Motor neuron (in vitro differentiated cells): ENCODE measurements at places on chromosomes 16 and 17.

GRCh38 chr16:56506941-56507340 lies 12.9 kb downstream of the BBS2 start:
- ATAC-seq: no peak

DNA sequence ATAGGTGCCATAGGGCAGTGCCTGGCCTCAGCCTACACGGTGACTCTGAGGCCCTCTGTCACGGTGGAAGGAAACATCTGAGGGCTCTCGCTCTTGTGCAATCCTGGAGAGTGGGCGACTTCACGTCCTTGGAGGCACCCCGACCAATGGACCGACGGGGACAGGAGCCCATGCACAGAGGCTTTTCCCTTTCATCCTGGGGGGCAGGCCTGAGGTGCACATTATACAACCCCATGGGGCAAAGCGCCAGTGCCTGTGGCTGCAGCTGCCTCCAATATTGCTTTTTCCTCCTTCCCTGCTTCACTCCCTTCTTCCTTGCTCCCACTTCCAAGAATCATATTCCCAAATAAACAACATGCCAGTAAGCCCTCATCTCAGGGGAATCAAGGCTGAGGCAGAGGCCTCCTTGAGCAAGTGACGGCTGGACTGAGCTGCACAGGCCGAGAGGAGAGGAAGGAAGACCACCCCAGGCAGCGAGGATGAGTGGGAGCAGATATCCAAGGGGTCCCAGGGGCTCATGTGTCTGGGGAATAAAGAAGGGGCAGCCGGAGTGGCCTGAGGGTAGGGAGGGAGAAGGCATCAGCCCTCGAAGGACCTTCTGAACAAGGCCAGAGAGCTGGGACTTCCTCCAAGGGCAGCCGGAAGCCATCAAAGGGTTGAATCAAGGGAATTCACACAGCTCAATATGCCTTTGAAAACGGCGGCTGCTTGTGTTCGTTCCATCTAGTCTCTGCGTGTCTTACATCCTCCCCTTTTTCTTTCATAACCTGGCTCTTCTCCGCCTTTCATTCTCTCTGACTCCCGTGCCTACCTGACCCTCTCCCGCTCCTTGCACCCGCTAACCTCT lies 42.6 kb upstream of the RPL38 start:
- ATAC-seq: no peak

- peak; percentile 80 for ATAC-seq
Observed at GRCh38 chr17:7314719-7315569, at the start of gene GPS2. TSS of gene GPS2 (minus strand) at chr17:7315360. CDS start at chr17:7315052, 308 bp downstream.

DNA sequence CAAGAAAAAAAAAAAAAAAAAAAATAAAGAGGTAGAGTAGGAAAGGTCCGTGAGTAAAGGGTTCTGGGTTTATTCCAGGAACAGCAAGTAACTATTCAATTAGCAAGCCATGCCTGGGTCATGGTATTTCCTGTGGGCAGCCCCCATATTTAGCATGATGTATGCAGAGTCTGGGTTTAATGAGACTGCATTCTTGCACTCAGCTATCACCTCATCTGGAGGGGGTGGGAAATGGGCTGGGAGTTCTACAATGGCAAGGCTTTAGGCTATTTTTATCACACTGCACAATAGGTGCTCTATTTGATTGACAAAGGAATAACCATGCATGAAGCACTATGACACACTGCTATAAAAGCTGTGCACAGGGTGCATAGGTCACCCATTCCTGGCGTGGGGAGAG lies 104.0 kb upstream of the CCL2 start:
- ATAC-seq: peak; percentile 96

- no peak for ATAC-seq
Observed at GRCh38 chr16:57763285-57764005, 27.9 kb downstream of the KATNB1 start.

- ATAC-seq: peak; percentile 78
Observed at GRCh38 chr17:74812109-74813009, 36.2 kb upstream of the NAT9 start.

GRCh38 chr16:71746442-71747046 lies 22.0 kb upstream of the PHLPP2 start:
- ATAC-seq: peak; percentile 41

DNA sequence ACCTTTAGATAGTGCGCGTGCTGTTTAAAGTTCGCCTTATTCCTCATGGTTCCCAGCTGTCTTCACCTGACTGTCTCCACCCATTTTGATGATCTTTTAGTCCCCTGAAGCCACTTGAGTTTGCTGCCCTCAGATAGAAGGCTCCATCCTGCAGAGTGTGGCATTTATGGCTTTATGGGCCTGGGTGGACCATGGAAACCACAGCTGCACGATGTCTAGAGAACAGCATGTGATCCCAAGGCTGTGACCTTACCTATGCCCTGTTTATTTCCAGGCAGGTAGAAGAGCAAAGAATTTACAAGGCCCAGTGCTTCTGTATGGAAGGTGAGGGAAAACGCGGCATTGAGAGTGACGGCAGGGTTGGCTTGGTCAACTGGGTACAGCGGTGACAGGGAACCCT lies 356.9 kb downstream of the SLC39A11 start:
- no peak for ATAC-seq

DNA sequence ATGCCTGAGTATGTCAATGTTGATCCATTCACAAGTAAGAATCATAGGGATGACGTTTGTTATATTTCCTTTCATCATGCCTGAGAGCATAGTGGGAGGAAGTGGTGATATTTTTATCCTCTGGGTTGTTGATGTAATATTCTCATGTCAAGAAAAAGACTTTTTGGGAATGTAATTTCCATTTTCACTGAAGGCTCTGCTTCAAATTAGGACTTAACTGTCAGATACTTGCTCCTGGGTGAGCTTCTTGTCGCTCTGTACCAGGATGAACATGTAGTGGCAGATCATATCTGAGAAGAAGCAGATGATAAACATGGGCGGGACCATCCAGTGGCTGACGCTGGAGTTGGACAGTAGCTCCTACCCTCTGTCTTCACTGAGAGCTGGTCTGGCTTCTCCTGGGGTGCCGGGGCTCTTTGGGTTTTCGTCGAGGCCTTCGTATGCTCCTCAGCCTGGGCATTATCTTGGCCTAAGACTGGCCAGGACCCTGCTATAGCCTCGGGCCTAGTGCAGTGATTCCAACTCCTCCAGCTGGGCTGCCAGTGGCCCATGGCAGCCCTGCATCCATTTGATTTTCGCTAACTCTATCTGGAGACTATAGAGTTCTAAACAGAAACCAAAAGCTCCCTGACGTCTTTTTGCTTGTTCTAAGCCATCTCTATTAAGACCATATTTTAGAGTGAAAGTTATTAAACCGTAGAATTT lies 19.7 kb downstream of the CYB5B start:
- no peak for ATAC-seq

DNA sequence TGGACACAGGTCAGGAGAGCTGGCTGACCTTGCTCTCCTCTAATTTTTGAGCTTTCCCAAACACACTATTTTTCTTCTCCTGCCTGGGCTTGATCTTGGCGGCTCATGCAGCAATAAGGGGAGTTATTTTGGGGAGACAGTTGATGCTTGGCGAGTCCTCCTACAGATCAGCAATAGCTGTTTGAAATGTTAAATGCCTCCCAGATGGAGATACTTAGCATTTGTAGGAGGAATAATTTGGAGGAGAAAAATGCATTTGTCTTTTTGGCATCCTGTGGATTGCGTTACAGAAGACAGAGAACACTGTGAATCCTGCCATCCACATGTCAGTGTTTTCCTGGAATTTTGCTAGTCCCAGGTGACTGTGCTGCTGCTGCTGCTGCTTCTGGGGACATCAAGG lies 328.0 kb upstream of the XYLT1 start:
- no peak for ATAC-seq

DNA sequence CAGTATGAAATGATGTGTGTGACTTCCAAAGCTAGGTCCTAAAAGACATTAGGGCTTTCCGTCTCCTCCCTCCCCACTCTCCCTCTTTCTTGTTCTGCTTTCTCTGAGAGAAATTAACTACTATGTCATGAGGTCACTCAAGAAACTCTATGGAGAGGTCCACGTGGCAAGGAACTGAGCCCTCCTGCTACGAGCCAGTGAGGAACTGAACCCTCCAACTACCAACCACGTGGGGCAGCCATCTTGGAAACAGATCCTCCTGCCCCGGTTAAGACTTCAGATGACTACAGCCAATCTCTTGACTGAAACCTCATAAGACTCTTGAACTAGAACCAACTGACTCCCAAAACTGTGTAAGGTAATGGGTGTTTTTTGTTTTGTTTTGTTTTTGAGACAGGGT lies 4.2 kb upstream of the ALOX15 start:
- ATAC-seq: no peak

- no peak for ATAC-seq
Observed at GRCh38 chr16:734208-734980, 6.4 kb downstream of the CIAO3 start.

- peak; percentile 5 for ATAC-seq
Observed at GRCh38 chr17:31390748-31391495, 553 bp upstream of the RAB11FIP4 start.

DNA sequence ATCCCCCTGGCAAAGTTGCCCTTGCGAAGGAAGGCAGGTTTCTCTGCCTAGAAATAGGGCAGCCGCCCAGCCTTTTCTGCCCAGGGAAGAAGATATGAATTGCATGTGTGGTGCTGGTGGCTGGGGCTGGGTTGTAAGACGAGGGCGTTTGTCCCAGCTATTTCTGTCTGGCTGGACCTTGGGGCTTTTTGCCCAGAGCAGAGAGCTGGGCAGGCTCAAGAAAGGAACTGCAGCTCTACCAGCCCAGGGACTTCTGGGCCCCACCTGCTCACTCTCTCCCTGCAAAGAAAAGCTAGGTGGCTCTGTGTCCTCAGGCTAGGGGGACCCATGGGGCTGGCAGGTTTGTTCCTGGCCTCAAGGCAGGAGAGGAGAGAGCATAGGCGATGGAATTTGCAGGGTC lies 586 bp downstream of the CACNG1 start:
- ATAC-seq: no peak

- no peak for ATAC-seq
Observed at GRCh38 chr16:5862103-5862840, 764.7 kb upstream of the EEF2KMT start.

DNA sequence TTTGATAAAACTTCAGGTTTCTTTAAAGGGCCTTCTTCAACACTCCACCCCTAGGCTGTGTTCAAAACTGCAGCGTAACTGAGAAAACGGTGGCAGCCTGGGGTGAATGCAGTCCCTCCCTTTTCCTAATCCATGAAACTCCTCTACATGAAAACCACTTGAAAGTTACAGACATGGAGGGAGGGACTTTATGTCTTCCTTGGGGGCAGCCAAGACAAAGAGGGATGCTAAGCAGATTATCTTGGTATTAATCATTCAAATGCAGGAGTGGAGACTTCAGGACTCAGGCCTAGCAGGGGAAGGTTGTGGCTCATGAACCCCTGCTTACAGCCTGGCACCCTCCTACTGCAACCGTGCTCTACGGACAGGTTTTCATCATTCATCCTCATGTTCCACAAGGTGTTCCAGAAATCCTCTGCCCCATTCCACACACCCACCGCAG lies 46.8 kb downstream of the RNF112 start:
- ATAC-seq: no peak

DNA sequence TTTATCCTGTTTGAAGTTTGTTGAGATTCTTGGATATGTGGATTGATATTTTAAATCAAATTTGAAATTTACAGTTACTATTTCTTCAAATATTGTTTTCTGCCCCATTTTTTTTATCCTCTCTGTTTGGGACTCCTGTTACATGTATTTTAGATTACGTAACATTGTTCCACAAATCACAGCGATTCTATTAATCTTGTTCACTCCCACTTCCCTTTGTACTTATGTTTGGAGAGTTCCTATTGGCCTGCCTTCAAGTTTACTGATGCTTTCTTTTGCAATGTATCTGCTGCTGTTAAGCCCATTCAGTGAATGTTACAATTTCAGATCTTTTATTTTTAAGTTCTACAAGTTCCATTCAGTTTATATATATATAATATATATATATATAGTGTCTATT lies 288.3 kb upstream of the TNRC6C start:
- ATAC-seq: no peak

DNA sequence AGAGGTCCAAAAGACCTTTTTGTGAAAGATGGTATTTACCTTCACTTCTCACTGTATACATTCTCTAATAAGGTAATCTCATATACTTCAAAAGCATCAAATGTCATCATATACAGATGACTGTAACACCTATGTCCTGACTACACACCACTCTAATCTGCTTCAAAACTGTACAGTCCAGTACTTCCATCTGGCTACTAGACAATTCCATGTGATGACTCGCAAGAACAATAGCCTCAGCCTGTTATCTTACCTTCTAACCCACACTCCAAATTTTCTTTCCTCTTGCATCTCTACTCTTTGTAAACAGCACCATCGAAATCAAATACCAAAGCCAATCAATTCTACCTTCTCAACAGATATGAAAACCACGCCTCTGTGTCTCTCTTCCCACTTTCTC lies 24.1 kb downstream of the MYO1D start:
- ATAC-seq: no peak

DNA sequence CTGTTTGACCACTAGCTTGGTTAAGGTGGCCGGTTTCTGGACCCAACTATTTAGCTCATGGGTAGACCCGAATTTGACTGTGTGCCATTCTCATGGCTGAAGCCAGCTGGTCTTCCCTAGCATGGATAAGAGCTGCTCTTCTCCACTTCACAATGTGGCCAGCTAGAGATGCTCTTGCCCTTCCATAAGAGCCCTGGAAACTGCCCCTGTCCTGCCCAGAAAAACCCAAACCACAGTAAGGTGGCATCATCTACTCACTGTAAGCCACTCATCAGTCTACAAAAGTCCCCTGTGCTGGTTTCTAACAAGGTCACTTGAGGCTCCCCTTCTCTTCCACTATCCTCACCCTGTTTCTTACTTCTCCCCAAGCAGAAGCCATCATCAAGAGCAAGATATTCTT lies 165.1 kb downstream of the HS3ST2 start:
- ATAC-seq: no peak

DNA sequence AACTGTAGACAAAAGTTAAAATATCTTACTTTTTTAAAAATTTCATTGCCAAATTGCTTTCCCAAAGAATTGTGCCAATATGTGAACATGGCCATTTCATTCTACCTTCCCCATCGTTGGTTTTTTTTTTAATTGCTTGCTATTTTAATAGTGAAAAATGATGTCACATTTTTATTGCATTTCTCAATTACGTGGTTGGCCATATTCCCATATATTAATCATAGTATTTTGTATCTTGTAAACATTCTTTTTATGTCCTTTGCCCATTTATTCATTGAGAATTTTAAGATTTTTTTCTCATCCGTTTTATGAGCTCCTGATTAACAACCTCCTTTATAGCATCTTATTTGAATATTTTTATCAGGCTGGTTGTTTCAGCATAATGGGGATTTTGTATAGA lies 7.2 kb downstream of the OMG start:
- ATAC-seq: no peak

DNA sequence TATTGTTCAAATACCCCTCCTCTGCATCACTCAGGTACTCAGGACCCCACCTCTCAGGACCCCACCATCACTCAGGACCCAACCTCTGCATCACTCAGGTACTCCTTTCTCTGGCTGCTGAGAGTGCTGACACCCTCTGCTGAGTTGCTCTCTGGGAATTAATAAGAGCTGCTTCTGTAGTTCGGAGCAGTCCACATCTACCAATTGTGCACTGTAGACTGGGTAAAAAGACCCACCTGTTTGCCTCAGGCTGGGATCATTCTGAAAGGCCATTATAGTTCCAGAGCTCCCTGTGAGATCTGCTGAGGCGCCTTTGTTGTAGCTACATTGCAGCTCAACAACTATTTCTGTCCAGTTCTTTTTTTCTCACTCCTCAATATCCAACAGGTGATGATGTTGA lies 276.3 kb upstream of the MYOCD start:
- no peak for ATAC-seq

- no peak for ATAC-seq
Observed at GRCh38 chr16:84569382-84569987, 48.4 kb downstream of the COTL1 start.
